ENCODE measurements at places on chromosomes 12 and 14.

DNA sequence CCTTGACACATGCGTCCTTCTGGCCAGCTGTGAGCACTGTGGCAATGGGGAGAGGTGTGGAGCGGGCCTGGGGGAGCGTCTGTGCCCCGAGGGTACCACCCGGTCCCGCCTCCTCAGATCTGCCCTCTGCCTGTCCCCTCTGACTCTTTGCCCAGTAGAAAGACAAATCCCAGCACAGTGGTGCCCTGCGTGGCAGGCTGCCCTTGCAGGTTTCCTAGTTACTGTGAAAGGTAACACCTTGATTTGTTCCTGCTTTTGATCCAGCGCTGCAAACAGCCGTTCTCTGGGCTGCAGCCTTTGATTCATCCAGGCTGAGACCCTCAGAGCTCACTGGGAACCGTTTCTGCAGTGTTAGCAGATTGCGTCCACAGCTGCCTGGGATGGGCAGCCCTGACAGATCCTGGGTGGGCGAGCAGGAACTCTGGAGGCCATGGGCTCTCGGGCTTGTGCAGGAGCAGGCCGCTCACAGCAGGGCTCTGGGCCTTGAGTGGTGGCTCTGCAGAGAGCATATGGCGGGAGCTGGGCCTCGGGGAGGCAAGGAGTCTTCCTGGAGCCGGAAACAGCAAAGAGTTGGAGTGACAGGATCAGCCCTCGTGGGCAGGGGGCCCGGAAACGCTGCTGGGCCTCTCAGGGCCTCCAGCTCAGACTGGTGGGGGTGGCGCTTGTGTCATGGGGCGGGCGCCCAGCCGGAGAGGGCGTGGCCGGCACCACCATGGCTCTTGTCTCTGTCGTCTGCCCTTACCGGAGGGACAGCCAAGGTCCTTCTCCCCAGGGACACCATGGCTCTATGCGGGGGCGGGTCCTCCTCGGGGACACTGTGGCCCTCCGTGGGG is 16.6 kb downstream of the FBRSL1 start:
- DNase-seq: peak; percentile 32

DNA sequence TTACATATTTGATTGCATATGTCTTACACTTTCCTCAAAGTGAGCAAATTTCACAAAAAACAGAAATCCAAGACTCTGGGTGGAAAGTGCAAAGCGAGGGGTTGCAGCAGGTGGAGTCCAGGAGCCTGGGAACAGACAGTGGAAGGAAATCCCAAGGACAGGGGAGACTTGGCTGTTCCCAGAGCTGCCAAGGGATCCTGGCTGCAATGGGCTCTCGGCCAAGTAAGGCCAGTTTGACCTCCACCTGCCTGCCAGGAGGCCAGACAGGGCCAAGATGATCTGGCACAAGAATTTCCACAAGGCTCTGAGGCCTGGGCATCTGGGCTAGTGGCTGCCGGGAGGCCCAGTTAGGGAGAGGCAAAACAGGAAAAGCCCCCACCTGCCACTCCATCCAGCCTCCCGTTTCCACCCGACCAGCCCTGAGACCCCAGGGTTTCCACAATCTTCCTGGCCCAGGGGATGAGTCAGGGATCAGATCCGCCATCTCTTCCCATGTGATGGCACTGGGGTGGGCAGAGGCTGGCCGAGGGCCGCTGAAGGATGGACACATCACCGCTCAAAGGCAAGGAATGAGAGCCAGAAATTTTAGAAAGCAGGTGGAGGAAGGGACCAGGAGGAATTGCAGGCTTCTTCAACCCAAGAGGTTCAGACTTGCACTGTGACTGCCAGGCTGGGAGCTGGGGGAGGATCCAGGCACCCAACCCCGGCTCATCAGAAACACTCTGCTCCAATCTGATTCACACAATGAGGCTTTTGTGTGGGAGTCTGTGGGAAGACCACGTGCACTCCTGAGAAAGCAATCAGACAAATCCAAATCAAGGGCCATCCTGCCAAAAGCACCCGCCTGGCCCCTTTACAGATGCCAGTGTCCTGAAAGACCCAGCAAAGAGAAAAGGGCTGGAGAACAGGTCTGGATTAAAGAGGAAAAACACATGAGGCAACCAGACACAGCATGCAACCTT is 16.3 kb downstream of the SCARB1 start:
- no peak for DNase-seq

GRCh38 chr14:31263485-31264133 is 56.0 kb upstream of the HECTD1 start:
- DNase-seq: no peak

DNA sequence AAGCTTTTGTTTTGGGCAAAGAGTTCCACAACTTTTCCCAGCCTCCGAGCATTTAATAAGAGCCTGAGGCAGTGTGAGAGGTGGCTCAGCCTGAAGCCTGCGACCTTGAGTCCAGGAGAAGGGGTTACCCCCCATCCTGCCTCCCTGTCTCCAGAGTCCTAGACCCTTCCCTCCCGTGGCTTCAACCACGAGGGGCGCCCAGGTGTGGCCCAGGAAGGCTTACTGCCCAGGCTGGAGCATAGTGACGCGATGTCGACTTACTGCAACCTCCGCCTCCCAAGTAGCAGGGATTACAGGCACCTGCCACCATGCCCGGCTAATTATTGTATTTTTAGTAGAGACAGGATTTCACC is 641 bp downstream of the LRRC43 start:
- no peak for DNase-seq

DNA sequence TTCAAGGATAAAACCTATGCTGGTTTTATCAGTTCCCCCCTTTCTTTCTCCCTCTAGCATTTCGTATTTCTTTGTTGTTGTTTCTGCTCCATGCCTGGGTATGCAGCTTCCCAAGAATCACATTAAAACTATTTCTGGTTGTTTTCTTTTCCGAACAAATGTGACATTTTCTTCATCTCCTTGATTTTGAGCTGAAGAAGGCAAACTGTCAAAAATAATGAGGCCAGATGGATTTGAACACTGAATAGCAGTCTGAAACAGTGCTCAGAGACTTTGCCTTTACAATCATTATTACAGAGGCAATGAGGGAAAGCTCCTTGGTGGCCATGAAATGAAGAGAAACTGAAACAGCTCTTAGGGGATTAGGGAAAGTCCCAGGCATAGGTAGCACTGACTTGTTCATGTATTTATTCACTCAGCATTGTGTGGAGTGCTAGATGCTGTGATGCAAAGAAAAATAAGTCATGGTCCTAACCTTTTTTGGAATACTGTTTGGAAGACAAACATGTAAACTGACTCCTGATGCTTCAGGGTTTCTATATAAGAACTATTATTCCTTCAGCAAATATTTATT is 319.5 kb downstream of the FUT8 start:
- DNase-seq: no peak

DNA sequence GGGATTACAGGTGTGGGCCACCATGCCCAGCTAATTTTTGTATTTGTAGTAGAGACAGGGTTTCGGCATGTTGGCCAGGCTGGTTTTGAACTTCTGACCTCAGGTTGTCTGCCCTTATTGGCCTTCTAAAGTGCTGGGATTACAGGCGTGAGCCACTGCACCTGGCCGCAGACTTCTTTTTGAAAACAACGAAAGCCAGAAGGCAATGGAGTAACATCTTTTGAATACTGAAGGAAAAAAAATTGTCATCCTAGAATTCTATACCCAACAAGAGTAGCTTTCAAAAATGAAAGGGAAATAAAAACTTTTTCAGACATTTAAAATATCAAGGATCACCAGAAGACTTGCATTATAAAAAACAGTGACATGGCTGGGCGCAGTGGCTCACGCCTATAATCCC is 38.7 kb upstream of the CTDSP2 start:
- no peak for DNase-seq

GRCh38 chr12:119296535-119296934 is 38.0 kb upstream of the CCDC60 start:
- DNase-seq: no peak

DNA sequence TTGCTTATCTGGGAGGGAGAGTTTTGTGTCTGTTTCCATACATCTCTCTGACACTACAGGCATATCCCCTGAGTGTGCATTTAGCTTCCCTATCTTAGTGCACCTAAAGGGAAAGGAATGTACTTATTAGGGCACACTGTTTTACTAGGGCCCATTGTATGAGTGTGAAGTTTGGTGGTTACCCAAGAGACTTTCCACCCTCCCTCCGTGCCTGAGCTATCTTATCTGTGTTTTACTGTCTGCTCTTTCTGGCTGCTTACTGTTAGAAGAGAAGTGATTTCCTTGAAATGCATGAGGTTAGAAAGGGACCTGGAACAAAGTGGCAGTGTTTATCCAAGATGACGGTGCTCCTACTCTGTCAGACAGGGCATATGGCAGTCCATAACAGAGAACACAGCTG is 8.5 kb upstream of the SVOP start:
- DNase-seq: no peak

GRCh38 chr14:67457782-67458181 is 30.7 kb downstream of the TMEM229B start:
- no peak for DNase-seq
